ENCODE measurements at places on chromosomes 4 and X. TPM values are rescaled to one million over a fixed set of nuclear protein-coding genes. Genes with fewer than 3 reads are reported as not detected.

DNA sequence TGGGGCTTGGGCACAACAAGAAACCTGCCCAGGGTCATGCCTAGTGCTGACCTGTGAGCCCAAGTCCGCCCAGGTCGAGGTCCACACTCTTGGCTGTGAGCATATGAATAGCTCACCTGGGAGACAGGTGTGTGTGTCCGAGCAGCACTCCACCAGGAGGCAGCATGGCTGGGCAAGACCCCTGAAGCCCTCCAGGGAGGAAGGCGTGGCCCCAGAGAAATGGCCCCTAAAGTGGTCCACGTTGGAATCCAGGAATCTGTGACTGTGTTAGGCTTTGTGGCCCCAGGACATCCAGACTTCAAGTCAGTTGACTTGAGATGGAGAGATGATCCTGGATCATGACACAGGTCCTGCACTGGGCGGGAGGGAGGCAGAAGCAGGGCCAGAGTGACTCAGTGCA lies 138.8 kb downstream of the CPZ start:
- no peak for DNase-seq

SMIM43 gene
- polyA plus RNA-seq: 0.43 TPM

LARP7 gene
- polyA plus RNA-seq: 74.3 TPM

SULT1E1 gene
- polyA plus RNA-seq: 16.5 TPM

GRCh38 chrX:40471965-40472648 lies 108.7 kb upstream of the ATP6AP2 start:
- DNase-seq: peak; percentile 75

TBC1D14 gene
- polyA plus RNA-seq: 28.4 TPM

- DNase-seq: no peak
Observed at GRCh38 chr4:47862297-47862696, 24.4 kb upstream of the CORIN start.

HHIP gene
- polyA plus RNA-seq: 2.9 TPM

DNA sequence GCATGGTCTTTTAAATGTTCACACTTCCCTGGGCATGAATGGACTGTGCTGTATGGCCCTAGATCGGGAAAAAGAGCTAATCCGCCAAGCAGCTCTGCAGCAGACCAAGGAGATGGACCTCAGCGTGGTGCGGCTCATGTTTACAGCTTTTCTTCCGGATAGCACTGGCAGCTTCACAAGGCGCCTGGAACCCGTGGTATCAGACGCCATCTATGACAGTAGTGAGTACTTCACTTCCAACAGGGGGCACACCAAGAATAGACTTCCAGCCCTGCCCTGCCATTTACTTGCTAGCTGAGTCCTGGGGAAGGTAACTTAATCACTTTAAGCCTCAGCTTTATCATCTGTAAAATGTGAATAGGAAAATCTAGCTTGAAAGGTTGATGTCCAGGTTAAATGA lies 77.7 kb downstream of the NFKB1 start:
- peak; percentile 28 for DNase-seq

- DNase-seq: no peak
Observed at GRCh38 chr4:10673817-10674369, 10.7 kb downstream of the CLNK start.

NWD2 gene
- polyA plus RNA-seq: 0.11 TPM

DNA sequence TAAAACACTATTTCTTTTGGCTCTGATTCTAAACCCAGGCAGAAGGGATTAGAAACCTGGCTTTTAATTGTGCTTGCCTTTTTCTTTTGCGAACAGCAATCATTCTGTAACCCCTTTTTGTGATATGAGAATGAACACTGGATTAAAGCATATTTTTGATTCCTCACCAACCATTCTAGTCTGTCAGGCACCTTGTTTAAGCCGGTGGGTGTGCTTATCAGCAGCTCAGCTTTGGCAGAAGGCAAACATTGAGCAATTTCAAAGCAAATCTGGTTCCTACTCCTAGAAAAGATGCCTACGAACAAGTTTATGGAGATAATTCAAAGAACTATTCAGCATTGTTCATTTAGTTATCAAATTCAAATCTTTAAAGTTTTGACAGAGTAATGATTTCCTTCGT lies 265.1 kb upstream of the FAM241A start:
- no peak for DNase-seq

DNA sequence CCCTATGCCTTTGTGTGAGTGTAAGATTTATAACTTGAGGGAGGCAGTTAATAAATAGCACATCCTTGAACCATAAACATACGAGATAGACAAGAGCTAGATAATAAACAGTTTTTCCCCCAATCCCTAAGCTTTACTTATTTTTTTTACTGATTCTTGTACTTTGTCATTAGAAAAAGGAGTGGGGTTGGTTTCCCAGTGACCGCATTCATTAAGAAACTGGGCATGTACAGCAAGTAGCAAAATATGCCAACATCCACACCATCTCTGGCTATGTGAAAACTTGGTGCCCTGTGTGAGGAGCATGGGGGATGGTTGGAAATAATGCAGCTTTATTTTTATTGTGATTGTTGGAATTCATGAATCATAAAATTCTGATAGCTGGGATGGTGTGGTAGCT lies 176.2 kb downstream of the CBR4 start:
- no peak for DNase-seq

- no peak for DNase-seq
Observed at GRCh38 chr4:75892508-75892907, 9.7 kb downstream of the PPEF2 start.

- no peak for DNase-seq
Observed at GRCh38 chr4:186024637-186025407, 44.1 kb upstream of the TLR3 start.

RHOXF1 gene
- 0.39 TPM for polyA plus RNA-seq

GRCh38 chr4:36997727-36998126 lies 246.8 kb upstream of the NWD2 start:
- DNase-seq: no peak

- DNase-seq: no peak
Observed at GRCh38 chr4:25970691-25971432, 56.8 kb downstream of the SMIM20 start.

DNA sequence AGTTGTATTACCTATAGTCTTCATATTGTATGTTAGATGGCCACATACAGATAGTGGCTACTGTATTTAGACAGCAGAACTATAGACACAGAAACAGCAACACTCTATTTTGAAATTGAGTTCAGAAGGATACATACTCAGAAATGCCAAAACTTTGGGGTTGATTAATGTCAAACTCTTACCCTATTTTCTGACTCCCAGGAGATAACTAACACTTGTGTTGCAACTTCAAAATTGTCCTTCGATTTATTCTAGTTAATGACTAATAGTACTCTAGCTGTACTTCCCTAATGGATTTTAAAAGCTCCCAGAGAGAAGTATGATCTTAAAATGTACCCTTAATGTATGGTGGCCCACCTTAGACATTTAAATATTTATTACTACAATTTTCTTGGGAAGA lies 229.9 kb upstream of the UGT8 start:
- no peak for DNase-seq

DNA sequence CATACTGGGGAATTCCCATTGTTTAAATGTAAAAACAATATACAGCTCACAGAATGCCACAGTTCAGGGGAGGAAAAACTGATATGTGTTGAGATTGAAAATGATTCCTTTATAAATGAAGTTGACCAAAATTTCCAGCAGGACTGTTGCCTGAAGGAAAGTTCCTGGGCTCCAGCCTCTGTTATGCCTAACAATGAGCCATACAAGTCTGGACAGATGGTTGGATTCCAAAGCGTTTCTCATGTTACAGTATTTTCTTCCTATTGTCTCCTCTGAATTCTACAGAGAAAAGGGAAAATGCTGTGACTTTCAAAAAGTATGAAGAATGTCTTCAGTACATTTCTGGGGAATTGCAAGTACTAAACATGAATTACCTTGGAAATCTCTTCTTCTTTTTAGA lies 73.3 kb downstream of the ALPK1 start:
- DNase-seq: no peak

All from thymus (tissue), 14 donors.